Naive thymus-derived CD8-positive, alpha-beta T cell (primary cell): ENCODE measurements at places on chromosomes 1 and 21. TPM values are rescaled to one million over a fixed set of nuclear protein-coding genes. Genes with fewer than 3 reads are reported as not detected.

DNA sequence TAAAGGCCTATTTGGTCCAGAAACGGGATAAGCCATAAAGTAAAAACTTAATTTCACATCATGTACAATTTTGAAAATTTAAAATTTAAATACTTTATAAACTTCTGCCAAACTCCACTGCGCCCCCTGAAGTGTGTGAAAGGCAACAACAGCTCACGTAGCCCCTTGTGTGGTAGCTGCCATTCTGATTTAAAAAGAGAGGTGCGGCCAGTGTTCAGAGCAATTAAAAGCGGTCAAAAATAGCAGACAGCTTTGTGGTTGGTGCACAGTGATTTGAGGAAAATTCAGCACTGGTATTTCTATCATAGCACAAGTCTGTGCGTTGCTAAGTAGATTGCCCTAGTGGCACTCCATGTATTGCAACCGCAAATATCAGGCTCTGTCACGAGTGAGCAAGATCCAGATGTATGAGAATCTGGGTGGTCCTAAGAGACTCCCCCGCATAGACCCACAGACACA lies 122.5 kb downstream of the ATG4C start:
- no peaks in the 10 kb centered on the region for H3K27me3 ChIP-seq
- no peak overlapping the region for H3K27ac ChIP-seq
- no peak overlapping the region for H3K4me3 ChIP-seq
- no peak for DNase-seq

DNA sequence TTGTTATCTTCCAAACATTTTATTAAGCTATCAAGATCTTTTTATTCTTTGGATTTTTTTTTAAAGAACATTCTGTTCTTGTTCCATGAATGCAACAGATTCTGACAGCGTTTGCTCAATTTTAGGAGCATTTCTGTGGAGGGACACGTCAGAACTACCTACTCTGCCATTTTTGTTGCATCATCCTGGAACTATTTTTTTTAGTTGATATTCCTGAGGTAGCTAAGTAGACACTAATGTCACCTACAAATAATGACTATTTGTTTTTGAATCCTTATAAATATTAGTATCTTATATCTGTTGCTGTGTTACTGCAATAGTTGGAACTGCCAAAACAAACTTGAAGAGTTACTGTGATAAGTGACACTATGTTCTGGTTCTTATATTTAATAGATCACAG lies 57.2 kb downstream of the DNAI4 start:
- H3K4me3 ChIP-seq = no peak overlapping the region
- H3K27ac ChIP-seq = no peak overlapping the region
- DNase-seq = no peak
- no peaks in the 10 kb centered on the region for H3K4me1 ChIP-seq
- no peaks in the 10 kb centered on the region for H3K36me3 ChIP-seq

DNA sequence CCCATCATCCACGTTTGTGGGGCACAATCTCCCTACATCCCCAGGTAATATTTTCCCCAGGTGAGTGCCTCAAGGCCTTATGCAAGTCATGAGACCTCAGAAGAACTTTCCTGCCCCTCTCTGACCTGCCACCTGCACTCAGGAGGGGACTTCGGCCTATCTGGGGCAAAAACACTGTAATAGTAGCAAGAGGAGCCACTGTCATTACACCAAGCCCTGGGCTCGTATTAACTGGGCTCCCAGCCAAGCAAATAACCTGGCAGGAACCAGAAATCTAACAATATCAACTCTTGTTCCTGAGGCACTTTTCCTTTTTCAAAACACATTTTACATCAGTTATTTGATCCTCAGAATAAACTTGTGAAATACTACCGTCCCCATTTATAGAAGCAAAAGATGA lies 30.9 kb downstream of the LAMB3 start:
- H3K27ac ChIP-seq = no peak overlapping the region
- no peaks in the 10 kb centered on the region for H3K27me3 ChIP-seq
- peaks cover 9% of the 10 kb centered on the region for H3K4me1 ChIP-seq
- no peak overlapping the region for H3K4me3 ChIP-seq
- no peak for DNase-seq

DNA sequence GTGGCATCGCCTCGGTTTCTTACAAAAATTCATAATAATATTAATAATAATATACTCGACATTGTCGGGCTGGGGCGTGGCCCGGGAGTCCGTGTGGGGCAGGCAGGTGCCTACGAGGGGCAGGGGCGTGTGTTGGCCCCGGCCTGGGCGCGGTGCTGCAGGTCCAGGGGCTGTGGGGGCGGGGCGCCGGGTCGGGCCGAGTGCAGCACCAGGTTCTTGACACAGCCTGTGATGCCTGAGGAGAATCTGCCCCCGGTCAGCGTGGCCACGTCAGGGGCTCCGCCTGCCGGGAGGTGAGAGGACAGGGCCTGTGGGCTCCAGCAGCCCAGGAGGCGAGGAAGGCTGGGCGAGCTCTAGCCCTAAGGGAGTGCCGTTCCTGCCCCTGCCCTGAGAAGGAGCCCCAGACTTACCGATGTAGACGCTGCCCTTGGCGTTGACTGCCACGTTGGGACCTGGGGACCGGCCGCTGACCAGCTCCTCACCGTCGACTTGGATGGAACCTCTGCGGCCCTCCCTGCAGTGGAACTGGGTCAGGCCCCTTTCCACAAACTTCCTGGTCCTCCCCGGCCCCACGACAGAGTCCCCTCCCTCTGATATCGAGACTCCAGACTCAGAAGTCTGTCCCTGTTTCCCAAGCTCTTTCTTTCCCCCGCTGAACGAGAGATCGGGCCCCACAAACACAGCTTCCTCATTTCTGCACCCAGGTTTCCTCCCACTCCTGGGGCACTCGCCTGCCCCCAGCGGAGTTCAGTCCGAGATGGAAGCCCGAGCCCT lies 11.3 kb downstream of the LDLRAD2 start:
- H3K36me3 ChIP-seq = no peaks in the 10 kb centered on the region
- H3K27me3 ChIP-seq = no peaks in the 10 kb centered on the region
- peaks cover 5% of the 10 kb centered on the region for H3K4me1 ChIP-seq
- no peak for DNase-seq

DNA sequence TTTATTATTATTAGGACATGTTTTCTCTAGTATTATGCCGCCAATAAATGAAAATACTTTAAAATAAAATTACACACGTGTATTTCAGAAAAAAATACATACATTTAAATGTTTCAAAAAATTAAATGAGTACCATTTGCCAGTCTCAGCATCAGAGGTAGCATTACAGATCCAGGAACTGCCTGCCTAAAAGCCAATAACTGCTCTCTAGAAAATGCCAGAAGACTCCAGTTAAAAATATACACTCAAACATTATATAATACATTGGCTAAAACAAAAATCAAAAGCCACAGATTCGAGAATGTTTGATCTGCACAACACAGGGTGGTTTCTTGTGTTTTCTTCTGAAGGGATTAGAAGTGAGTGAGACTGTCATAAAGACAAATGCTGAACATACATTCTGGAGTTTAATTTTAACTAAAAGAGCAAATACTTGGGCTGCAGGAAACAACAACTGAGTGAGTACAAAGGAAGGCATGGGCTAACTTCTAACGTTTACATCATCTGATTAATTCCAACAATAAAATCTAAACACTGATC lies 105.5 kb downstream of the RERE start:
- no peak overlapping the region for H3K4me3 ChIP-seq
- peaks cover 27% of the 10 kb centered on the region for H3K27me3 ChIP-seq
- peaks cover 21% of the 10 kb centered on the region for H3K4me1 ChIP-seq

GRCh38 chr1:96804648-96805047 lies 83.1 kb downstream of the PTBP2 start:
- H3K36me3 ChIP-seq = peaks cover 52% of the 10 kb centered on the region
- H3K4me1 ChIP-seq = peaks cover 39% of the 10 kb centered on the region
- H3K4me3 ChIP-seq = no peak overlapping the region
- no peak for DNase-seq
- H3K27ac ChIP-seq = no peak overlapping the region

DNA sequence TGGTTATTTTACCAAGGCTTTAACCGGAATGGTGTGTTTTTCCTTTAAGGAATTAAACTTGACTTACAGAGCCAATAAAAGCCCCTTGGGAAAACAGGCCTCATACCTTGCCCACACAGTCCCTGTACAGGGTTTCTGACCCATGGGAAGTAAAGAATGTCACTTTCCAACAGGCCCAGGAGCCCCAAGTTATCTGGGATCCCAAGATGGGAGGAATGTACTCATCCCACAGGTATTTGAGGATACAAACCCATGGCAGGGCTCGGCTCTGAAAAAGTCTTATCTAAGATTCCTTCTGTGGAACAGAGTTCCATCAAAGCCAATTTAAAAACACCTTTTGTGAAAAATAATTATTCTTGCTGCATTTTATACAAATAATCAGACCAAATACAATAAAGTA lies 15.3 kb upstream of the COX20 start:
- DNase-seq = no peak
- H3K4me3 ChIP-seq = no peak overlapping the region
- H3K27me3 ChIP-seq = no peaks in the 10 kb centered on the region

- peaks cover 38% of the 10 kb centered on the region for H3K27me3 ChIP-seq
- no peak for DNase-seq
- H3K27ac ChIP-seq = no peak overlapping the region
- H3K36me3 ChIP-seq = no peaks in the 10 kb centered on the region
Measured at GRCh38 chr1:14822493-14822892, 224.0 kb downstream of the KAZN start.

- no peaks in the 10 kb centered on the region for H3K36me3 ChIP-seq
- no peak for DNase-seq
- H3K4me3 ChIP-seq = no peak overlapping the region
Measured at GRCh38 chr1:242237051-242237450, 238.2 kb upstream of the MAP1LC3C start.

GRCh38 chr1:51328926-51329325 lies 1.4 kb downstream of the TTC39A start:
- no peak overlapping the region for H3K27ac ChIP-seq
- H3K4me1 ChIP-seq = peaks cover 8% of the 10 kb centered on the region
- DNase-seq = no peak
- H3K27me3 ChIP-seq = peaks cover 30% of the 10 kb centered on the region
- H3K36me3 ChIP-seq = no peaks in the 10 kb centered on the region
- H3K4me3 ChIP-seq = peak overlapping the region; percentile 55

GRCh38 chr1:37438037-37438868 lies 36.1 kb upstream of the ZC3H12A start:
- no peak overlapping the region for H3K4me3 ChIP-seq
- DNase-seq = no peak
- no peak overlapping the region for H3K27ac ChIP-seq
- H3K4me1 ChIP-seq = peaks cover 8% of the 10 kb centered on the region
- no peaks in the 10 kb centered on the region for H3K36me3 ChIP-seq

DNA sequence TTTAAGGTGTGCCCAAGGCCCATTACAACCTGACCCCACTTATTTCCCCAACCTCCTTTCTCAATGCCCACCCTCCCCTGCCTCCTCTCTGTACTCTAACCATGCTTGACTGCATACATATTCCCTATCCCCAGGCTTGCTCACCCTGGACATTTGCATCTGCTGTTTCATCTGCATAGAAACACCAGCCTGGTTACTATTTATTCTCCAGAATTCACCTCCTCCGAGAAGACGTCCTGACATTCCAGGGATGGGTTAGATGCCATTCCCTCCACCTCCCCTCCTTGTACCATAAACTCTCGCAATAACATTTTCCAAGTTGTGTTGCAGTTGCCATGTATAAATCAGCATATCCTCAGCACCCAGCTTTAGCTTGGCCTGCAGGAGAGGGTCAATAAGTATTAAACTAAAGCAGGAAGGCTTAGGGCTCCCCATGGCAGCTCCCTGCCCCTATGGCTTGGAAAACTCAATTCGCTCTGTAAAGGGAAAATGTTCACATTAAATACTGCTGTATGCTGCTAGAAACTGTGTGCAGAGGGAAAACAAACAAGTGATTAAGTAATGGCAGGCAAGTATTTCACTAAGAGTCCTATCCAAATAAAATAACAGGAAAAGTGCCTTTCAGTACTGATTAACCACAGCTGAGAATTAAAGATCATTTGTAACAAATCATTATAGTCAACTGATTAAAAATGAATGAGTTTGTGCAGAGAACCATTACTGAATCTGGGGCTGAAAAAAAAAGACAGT lies 202.3 kb downstream of the TNR start:
- no peak for DNase-seq
- H3K27ac ChIP-seq = no peak overlapping the region
- H3K27me3 ChIP-seq = peaks cover 35% of the 10 kb centered on the region
- no peaks in the 10 kb centered on the region for H3K36me3 ChIP-seq

DNA sequence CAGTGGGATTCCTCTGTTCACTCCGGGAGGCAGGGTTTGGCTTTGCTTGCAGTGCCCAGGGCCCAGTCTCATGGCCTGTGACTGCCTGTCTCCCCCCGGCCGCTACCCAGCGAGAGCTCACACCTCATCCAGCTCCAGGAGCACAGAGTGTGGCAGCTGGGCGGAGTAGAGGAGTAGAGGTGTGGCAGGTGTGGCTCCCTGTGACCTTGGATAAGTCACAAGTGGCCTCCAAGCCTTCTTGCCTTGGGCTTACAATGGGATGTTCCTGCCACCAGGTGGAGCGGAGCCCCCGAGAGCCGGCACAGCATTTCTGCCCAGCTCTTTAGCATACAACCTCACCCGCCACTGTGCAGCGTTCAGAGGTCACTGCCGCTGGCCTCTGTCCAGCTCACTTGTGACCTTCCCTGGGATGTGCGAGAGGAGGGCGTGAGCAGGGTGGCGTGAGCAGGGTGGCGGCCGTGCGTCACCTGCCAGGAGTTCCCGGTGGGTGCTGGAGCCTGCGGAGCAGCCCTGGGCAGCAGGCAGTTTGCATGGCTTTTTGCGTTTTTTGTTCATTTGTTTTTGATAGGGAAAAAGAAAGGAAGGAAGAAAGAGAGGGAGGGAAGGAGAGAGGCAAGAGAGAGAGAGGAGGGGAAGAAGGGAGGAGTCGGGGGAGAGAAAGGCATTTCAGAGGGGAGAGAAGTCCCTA lies 42.4 kb downstream of the CRYAA start:
- no peak for DNase-seq
- H3K27me3 ChIP-seq = peaks cover 2% of the 10 kb centered on the region
- H3K4me1 ChIP-seq = no peaks in the 10 kb centered on the region
- H3K27ac ChIP-seq = no peak overlapping the region
- H3K36me3 ChIP-seq = no peaks in the 10 kb centered on the region

DNA sequence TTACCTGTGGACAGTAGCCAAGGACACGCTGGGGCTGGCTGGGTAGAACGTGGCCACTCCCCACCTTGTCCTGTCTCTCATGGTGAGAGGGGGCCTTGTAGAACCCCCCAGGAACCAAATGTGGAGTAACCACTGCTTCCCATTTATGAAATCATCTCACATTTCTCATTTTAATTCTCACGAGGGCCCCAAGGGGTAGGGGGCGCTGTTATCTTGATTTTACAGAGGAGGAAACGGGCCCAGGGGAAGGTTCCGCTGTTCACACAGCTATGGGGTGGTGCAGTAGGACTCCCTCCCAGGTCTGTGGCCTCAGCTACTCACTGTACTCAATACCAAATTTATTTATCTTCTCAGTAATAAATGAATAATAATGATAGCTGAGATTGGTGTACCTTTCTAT lies 5.5 kb downstream of the SMPDL3B start:
- H3K27ac ChIP-seq = peak overlapping the region; percentile 70
- H3K27me3 ChIP-seq = peaks cover 2% of the 10 kb centered on the region
- peak; percentile 45 for DNase-seq
- peaks cover 52% of the 10 kb centered on the region for H3K4me1 ChIP-seq

- no peak overlapping the region for H3K27ac ChIP-seq
- no peaks in the 10 kb centered on the region for H3K36me3 ChIP-seq
- peak; percentile 81 for DNase-seq
- peak overlapping the region; percentile 30 for H3K4me3 ChIP-seq
Measured at GRCh38 chr1:156445789-156446263, 54.7 kb downstream of the MEF2D start.

Gene BTBD8
- total RNA-seq = 8.0 TPM

Gene PADI1
- not detected for total RNA-seq

Gene F11R
- 16.4 TPM for total RNA-seq

Gene CDK11B
- 43.6 TPM for total RNA-seq

Gene APOBEC4
- total RNA-seq = not detected

Gene EXTL1
- total RNA-seq = 0.26 TPM

Gene RTCA
- 42.2 TPM for total RNA-seq

Gene MAP10
- 5.0 TPM for total RNA-seq
